ENCODE measurements at places on chromosomes 5 and 9.
A peak's percentile ranks its signal among the peaks of the same experiment; 100 is the strongest.

- ATAC-seq, result no peak
Observed at GRCh38 chr5:10291692-10292339, 15.9 kb downstream of the CMBL start.

DNA sequence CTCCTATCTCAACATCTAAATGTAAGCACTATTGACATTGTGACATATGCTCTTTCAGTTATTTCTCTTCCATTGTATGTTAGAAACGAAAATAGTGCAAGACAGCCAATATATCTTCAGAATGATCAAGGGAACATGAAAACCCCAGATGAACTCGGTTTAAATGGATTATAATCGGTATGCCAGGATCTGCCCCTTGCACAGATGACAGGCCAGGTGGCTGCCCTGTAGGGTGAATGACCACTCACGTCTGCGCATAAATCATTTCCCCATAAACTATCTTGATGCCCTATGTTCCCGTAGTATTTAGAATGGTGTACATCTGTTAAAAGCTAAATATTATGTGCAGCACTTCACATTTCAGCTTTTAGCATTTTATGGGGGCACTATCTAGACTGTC lies 69.7 kb upstream of the RANBP3L start:
- no peak for ATAC-seq

GRCh38 chr9:133048595-133048994 lies 13.2 kb upstream of the CEL start:
- no peak for ATAC-seq

DNA sequence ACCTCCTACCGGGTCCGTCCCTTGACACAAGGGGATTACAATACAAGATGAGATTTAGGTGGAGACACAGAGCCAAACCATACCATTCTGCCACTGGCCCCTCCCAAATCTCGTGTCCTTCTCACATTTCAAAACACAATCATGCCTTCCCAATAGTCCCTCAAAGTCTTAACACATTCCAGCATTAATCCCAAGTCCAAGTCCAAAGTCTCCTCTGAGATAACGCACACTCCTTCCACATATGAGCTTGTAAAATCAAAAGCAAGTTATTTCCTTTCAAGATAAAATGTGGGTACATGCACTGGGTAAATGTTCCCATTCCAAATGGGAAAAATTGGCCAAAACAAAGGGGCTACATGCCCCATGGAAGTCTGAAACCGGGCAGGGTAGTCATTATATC lies 463.9 kb upstream of the CDH9 start:
- ATAC-seq, result no peak

GRCh38 chr9:22446950-22447617 lies 460 bp downstream of the DMRTA1 start:
- peak; percentile 92 for ATAC-seq

- no peak for ATAC-seq
Observed at GRCh38 chr5:10827571-10827970, 66.5 kb upstream of the DAP start.

GRCh38 chr5:2149195-2149539 lies 266.4 kb upstream of the IRX4 start:
- peak; percentile 64 for ATAC-seq

DNA sequence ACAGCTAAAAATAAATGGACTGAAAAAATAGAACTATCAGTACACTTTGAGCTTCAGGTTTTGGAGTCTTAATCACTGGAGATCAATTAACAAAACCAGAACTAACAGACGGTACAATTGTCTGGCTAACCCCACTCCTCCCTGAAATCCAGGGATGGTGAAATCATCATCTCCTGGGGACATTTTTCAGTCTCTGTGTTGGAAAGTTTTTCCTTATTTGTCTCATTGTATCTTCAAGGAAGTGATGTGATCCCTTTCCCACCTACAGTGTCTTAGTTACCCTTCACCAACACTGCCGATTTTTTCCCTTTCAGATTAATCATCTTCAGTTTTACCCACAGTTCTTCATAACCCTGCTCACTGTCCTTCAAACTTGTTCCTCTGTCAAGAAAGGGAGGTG lies 81.9 kb downstream of the MAP1B start:
- no peak for ATAC-seq

DNA sequence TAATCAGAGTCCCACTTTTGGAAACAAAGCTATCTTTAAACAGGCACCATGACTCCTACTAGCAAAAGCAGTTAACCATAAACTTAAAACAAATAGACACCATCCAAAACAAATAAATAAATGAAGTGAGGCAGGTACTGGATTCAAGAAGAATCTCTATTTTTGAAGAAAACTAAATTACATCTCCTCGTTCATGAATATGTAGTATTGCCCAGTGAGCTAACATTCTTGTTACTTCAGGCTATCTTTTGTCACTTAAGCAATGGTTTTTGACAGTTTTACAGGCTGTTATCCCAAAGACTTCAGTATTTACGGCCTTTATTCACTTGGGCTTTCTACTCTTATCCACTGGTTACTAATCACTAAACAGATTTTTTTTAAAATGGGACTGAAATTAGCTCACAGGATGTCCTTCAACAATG lies 242.5 kb downstream of the MLLT3 start:
- ATAC-seq, result no peak

DNA sequence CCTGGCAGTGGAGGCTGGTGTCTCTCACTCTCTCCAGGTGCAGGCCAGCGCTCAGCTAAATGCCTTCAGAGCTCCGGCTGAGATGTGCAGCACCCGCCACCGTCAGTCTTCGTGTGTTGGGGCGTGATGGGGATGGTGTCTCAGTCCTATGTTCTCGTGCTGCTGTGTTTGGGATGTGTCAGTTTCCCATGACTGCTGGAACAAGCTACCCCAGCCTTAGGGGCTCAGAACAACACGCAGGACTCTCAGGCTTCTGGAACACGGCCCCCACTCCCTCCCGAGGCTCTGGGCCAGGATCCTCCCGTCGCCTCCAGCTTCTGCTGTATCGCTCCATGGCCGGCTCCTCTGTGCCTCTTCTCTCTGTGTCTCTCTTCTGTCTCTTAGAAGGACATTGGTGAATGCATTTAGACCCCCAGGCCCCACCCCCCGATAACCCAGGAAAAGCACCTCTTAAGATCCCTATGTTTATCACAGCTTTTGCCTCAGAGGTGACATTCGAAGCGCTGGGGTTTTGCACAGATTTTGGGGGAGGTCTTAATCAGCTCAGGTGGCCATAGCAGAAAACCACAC lies 9.6 kb upstream of the CEP72 start:
- no peak for ATAC-seq

GRCh38 chr5:79898611-79899010 lies 92.5 kb downstream of the MTX3 start:
- ATAC-seq, result no peak

GRCh38 chr9:110892689-110893088 lies 145.6 kb downstream of the LPAR1 start:
- ATAC-seq, result no peak

- no peak for ATAC-seq
Observed at GRCh38 chr5:138966236-138966985, 91.3 kb upstream of the LRRTM2 start.

DNA sequence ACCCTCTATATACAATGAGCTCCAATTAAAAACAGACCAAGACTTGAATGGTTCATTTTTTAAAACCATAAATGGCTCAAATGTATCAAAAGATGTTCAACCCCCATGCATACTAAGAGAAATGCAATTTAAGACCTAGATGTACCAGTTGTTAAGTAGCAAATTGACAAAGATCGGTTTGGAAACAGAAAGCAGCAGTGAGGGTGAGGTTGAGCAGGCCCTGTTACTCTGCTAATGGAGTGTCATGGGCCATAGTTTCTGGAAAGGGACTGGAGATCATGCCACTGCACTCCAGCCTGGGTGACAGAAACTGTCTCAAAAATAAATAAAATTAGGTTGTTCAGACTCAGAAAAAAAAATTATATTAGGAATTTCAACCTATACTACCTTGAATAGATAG lies 55.0 kb downstream of the FNBP1 start:
- ATAC-seq, result no peak

GRCh38 chr9:132075853-132076252 lies 3.8 kb downstream of the MED27 start:
- no peak for ATAC-seq

GRCh38 chr5:80190960-80191359 lies 64.9 kb downstream of the SERINC5 start:
- peak; percentile 57 for ATAC-seq

DNA sequence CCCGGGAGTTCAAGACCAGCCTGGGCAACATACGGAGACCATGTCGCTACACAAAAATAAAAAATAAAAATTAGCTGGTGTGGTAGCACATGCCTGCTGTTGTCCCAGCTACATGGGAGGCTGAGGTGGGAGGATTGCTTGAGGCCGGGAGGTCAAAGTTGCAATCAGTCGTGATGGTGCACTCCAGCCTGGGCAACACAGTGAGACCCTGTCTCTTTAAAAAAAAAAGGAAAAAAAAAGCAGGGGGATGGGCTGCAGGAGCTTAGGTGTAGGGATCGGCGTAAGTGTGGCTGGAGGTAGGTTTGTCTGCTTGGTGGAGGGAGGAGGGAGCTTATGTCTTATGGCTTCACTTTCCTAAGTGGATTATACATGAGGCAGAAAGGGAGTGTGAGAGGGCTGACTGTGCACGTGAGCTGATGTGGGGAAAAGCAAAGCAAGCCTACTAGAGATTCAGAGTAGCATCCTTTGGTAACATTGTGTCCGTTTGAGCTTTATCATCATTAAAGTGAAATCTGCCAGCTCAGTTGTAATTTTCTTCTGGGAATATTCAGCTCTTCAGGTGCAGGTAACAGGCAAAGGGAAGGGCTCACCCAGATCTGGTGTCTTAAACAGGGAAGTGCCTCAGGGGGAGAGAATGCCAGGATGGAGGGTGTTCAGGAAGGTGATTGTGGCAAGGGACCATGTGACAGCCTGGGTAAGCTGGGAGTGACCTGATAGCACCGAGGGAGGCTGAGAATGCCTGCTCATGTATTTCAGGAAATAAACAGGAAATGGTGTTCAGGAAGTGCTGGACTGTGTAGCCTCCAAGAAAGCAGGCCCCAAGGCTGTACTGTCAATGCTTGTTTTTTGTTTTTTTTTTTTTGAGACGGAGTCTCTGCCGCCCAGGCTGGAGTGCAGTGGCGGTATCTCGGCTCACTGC lies 17.6 kb upstream of the SETX start:
- ATAC-seq, result peak; percentile 25

GRCh38 chr9:92657296-92658094 lies 12.4 kb downstream of the IPPK start:
- no peak for ATAC-seq

DNA sequence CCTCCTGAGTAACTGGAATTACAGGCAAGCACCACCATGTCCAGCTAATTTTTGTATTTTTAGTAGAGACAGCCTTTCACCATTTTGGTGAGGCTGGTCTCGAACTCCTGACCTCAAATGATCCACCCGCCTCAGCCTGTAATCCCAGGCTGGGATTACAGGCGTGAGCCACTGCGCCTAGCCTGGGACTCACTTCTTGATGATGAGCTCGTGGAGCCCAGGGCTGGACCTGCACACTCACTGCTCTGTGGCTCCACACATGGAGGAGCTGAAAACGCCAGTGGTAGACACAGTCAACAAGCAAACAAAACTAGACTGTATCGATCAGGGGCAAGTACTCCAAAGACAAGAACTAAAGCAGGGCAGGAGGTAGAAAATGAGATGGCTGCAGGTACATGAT lies 59.8 kb upstream of the RPL26L1 start:
- ATAC-seq, result no peak

GRCh38 chr5:126391386-126391785 lies 31.8 kb upstream of the GRAMD2B start:
- ATAC-seq, result no peak

DNA sequence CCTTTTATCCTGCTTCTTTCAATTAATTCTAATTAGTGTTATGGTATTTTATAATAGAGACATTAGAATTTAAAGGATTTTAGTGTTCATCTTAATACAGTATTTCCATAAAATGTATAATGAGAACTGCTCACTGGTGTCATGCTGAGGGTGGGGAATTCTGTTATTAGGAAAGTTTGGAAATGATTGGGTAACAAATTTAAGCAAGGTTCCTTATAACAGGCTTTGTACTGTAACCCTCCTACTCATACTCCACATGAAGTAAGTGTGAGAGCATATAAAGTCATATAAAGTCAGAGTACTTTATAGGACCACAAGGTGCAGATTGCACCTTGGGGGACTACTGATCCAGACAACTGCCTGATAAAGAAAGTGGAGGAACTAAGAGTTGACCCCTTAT lies 42.2 kb downstream of the SV2C start:
- ATAC-seq, result no peak

DNA sequence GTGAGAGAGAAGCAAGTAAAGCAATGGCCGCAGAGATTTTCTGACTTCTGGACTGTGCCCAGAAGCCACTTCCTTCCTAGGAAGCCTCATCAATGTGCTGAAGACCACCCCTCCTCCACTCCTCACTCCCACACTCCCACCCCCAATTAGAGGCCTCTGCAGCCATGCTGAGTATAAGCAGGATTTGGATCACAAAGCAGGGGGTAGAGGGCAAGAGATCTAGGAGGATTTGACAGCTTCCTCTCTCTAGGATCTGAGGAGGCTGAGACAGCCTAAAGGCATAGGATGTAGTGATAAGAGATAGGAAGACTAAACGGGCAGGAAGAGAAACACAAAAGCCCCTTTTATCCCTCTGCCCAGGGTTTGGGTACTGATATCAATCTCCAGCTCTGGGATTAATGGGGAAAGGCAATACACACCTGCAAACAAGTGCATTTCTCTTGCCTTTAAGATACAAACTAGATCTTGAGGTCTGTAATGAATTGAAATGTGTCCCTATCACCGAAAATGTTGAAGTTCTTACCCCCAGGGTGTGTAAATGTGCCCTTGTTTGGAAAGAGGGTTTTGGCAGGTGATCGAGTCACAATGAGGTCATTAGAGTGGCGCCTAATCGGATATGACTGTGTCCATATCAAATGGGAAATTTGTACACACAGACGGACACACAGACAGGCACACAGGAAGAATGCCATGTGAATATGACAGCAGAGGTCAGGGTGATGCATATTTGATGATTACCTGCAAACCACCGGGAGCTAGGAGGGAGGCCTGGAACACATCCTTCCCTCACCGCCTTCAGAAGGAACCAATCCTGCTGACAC lies 28.5 kb downstream of the KCNV2 start:
- no peak for ATAC-seq

- ATAC-seq, result no peak
Observed at GRCh38 chr5:143231973-143232812, 171.3 kb downstream of the NR3C1 start.

- ATAC-seq, result no peak
Observed at GRCh38 chr5:53089481-53089991, 20.0 kb downstream of the MOCS2 start.

DNA sequence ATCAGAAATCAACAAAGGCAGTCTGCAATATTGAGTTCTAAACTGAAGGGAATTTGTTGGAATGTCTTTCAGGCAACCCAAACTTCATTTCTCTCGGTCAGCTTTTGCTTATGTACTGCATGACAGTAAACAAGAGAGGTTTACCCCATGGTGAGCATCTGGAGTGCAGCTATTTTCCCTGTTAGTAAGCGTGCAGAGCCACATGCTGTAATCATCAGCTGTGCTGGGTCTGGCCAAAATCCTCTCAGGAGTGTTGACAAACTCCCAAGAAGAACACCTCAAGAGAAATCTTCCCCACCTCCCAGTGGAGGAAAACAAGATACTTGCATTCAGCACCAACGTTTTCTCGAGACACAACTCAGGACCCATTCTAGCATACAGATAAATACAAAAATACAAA lies 83.6 kb upstream of the ADAMTSL1 start:
- ATAC-seq, result no peak

GRCh38 chr5:10644192-10644591 lies 80.3 kb downstream of the ANKRD33B start:
- ATAC-seq, result no peak

Data from stimulated activated memory B cell treated with anti-CD40 and anti-IgM and Interleukin-4, amounts not matched to agents 10 μg/mL and 1 μg/mL and 100 μg/mL, for 72 hours (primary cell).